CD4-positive, alpha-beta T cell (primary cell): ENCODE measurements at places on chromosomes 4 and X.

- DNase-seq, result no peak
Measured at GRCh38 chrX:14915596-14915995, 42.4 kb downstream of the MOSPD2 start.

GRCh38 chrX:41043674-41044345 lies 41.4 kb upstream of the USP9X start:
- no peak for DNase-seq

GRCh38 chr4:38132107-38132673 lies 172.0 kb downstream of the PTTG2 start:
- DNase-seq, result peak; percentile 56

DNA sequence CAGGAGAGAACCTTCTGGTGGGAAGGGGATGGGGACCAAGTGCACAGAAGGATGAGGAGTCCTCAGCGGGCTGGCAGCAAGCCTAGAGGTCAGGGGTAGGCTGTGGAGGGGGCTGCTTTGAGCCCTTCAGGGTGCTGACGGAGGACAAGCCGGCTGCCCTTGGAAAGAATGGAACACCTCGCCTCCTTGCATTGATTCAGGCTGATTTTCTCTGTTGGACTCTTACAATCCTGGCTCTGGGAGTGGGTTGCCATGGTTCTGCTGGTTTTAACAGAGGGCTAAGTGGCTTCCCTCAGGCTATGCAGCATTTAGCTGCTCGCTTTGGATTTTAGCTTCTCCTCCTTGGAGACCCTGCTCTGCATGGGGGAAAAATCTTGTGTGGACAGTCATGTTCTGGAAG lies 49.4 kb upstream of the CHRNA9 start:
- DNase-seq, result no peak

DNA sequence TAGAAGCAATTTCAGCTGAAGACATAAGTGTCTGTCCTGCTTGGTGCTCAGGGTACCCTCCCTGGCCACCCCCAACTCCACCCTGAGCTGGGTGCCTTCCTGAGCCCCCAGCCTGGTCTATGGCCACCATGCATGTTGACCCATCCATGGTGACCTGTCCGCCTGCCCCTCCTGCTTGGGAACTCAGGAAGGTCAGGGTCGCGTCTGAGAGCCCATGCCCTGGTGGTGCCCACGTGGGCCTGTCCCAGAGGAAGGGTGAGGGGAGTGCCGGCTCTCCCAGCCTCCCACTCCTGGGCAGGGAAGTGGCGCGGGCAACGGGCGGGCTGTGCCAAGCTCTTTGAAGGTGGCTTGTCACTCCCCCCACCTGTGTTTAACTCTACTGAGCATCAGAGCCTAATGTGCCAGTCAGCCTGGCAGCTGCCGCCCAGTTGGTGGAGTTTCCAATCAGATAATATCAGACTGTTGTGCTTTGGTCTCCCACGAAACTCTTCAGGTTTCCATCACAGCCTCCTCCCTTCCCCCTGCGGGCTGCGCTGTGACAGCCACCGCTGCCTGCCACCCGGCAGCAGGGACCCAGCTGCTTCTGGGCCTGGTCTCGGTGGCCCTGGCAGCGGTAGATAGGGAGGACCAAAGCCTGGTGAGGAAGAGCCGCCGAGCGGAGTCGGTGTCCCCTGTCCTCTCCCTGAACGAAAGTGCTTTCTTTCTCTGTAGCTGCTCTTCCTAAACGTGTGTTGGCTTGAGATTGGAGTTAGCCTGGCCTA lies 4.8 kb downstream of the SH3BP2 start:
- peak; percentile 49 for DNase-seq

GRCh38 chrX:79035421-79035820 lies 90.2 kb downstream of the P2RY10 start:
- no peak for DNase-seq

DNA sequence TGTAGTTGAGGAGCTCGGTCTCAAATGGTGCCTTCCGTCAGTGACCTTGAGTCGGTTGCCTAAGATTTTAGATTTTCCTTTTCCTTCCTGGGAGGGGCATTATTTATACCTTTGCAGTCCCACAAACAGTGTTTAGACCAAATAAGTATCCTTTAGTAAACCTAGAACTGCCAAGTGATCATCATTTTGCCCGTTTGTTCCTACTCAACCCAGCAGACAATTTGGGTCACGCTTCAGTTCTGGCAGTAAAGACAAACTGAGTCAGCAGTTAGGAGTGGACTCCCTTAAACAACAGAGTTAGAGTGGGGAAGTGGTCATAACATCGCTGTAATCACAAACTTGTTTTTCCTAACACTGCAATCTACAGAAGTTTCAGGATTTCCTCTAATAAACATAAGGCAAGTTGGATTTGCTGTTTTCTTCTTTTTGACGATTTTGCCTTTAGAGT lies 777 bp upstream of the WDFY3 start:
- no peak for DNase-seq

- no peak for DNase-seq
Measured at GRCh38 chr4:171342646-171343045, 470.6 kb upstream of the GALNTL6 start.

GRCh38 chr4:1945124-1945895 lies 63.5 kb downstream of the NELFA start:
- DNase-seq, result no peak

DNA sequence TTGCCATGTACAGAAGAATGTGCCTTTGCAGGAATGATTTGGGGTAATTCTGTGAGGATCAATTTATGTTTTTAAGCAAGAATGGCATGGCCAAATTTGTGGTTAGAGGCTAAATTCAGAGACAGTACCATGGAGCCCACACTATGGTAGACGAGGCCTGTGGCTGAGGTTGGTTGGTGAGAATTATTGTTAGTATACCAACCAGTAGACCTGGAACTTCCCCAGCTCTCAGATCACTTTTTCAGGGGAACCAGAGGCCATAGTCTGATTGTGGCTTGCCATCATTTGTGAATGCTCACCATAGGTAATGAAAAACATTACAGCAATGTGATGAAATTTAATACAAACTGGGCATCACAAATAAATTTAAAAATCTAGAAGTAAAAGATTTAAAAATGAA lies 56.3 kb downstream of the SHISA3 start:
- DNase-seq, result no peak

- DNase-seq, result peak; percentile 29
Measured at GRCh38 chr4:25377572-25378436, 741 bp downstream of the ANAPC4 start.

DNA sequence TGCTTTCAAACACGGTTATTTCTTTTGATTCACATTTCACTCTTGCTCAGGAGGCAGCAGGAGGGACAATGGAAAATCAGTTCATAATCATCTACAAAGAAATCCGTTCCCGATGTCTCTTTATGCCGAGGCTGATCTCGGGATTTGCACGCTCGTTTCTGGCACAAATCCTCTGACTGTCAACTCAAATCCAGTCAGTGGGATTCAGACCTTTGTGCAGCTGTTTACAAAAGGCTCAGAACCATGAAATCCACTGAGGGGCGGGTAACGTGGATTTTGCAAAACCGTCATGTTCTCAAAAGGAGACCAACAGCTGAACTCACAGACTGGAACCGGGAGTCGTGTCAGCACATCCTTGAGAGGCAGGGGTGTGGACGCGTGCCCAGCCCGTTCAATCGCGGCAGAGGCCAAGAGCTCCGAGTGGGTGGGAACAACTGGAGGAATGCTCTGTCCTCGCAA lies 46.4 kb downstream of the ACOX3 start:
- DNase-seq, result no peak

- no peak for DNase-seq
Measured at GRCh38 chr4:113815826-113816225, 54.3 kb upstream of the CAMK2D start.

- DNase-seq, result no peak
Measured at GRCh38 chr4:185307136-185307950, 88.4 kb downstream of the LRP2BP start.

- no peak for DNase-seq
Measured at GRCh38 chr4:48018112-48018511, 1.5 kb downstream of the NIPAL1 start.

DNA sequence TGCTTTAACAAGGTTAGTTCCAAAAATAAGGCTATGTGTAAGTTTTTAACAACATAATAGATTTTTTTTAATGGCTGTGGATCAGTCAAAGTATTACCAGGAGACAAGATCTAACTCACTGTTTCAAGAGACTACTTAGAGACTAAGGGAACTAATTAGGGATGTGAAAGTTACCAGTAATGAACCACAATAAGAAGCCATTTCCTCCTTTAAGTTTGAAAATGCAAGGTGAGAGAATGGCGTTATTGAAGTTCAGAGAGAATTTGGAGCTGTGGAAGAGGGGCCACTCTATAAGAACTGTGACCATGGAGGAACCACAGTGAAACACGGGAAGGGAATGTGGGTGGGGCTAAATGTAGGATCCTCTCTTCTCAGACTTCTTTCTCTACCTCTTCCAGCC lies 624.2 kb downstream of the GLUD2 start:
- DNase-seq, result no peak

DNA sequence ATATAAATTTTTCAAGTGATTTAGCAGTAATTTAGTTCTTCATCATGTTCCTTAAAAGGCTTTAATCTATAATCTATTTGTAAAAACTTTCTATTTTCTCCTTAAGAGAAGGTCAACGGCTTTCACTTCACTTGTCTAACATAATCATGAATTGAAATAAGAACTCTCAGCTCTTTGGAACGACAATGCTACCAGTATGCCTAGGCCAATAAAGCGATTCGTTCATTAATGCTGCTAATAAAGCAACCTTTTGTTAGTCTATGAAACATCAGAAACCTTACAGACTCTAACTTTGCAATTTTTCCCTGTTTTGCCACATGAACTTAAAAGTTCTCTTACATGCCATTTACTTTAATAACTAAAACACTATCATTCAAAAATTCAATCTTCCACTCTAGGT lies 47.6 kb downstream of the FBXW7 start:
- DNase-seq, result no peak

DNA sequence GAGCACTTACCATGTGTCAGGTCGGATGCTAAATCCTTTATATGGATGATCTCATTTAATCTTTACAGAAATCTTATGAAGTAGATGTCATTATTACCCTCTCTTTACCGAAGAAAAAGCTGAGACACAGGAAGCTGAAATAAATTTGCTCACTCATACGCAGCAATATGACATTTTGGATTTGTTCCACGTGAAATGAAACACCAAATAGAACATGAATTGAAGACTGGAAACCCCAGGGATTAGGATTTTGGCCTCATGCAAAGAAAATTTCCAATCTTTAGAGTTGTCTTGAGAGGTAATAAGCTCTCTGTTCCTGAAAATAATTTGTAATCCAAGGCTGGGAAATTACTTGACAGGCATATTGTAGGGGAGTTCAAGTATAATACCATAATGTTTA lies 354.4 kb upstream of the CLNK start:
- no peak for DNase-seq

GRCh38 chr4:168119100-168119499 lies 26.8 kb downstream of the ANXA10 start:
- DNase-seq, result no peak

DNA sequence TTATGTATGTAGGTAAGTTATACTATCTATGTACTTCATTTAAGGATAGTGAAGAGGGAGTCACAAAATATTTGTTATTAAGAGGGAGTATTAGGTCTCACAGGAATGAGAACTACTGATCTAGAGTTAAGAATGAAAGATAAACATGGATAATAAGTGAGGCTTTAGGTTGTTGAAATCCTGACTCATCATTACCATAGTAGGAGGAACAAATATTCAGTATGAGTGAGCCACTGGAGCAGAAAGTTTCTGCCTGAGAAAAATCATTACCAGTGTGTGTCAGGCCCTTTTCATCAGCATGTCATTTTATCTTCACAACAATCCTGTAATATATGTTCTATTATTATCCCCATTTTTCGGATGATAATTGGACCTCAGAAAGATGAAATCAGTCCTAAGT lies 27.2 kb upstream of the IGSF1 start:
- DNase-seq, result no peak

DNA sequence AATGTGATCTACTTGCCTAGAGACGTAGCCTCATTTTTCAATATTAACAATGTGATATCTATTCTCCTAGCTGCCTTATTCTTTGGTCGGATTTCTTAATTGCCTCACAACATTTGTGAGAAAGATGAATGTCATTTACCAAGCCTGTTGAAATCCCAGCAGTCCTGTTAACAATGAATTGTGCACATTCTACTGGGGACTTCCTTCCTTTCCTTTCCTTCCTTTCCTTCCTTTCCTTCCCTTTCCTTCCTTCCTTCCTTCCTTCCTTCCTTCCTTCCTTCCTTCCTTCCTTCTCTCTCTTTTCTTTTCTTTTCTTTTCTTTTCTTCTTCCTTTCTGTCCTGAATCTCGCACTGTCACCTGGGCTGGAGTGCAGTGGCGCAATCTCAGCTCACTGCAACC lies 107.1 kb downstream of the GPAT3 start:
- no peak for DNase-seq

GRCh38 chr4:104500442-104500841 lies 5.7 kb upstream of the CXXC4 start:
- DNase-seq, result no peak

DNA sequence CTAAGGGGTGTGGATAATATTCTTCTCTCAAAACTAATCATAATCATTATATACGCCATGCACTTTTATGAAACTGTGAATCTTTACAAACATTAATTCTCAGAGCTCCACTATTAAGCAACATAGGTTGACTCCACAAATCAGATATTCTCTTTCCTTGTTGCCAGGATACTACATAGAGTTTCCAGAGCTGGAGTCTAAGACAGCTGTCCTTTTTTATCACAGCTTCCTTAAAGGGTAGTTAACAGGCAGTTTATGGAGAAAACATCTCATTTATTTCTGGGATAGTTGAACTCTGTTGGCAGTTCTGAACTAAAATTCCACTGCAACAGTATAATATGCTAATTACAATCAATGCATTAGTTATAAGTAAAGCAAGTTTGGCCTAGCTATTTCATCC lies 152.1 kb upstream of the PPP1R2C start:
- DNase-seq, result no peak
